ENCODE measurements at places on chromosomes 2 and 18.

DNA sequence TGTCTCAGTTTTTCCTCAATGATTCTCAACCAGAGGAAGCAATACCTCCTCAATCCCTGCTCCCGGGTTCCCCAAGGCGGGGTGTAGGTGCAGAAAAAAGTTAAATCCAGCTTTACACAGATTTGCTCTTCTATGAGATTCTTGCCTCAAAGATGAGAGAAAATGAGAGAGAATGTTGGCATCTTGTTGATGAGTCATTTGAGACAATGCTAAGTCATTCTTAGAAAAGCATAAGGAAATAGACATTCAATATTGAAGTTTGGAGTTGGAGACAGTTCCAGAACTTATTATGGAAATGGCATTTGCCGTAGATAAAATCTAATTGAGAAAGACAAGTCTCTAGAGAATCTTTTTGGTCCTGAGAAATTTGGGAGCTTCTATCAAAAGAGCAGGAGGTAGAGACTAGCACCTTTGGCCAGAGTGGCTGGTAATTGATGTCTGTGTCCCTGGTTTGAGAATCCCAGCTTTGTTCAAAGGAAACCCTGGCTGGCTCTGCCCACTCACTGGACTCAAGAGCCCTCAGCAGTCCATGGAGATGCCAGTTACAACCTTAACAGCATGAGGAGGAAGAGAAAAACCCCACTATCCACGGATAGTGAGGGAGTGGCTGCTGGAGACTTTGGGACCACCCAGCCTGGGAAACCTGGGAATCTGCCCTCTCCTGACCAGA, 181.2 kb downstream of the FAM124B start:
- no peak for DNase-seq

DNA sequence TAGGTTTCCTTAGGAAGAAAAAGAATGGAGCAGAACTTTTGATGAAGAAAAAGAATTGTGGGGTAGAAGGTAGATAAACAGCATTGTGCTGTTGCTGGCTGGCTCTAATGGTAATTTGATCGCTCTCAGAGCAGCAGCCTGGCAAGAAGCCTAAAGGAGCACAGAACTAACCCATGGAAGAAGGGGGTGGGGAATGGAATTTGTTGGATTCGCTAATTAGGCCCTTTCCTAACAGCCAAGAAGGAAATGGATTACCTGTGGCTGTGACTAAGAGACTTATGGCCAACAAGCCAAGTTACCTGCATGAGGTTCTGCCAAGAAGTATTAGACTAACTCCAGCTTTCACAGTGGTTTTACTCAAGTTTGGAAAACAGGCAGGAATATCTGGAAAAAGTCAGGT, 210.6 kb downstream of the IKZF2 start:
- peak; percentile 28 for DNase-seq

DNA sequence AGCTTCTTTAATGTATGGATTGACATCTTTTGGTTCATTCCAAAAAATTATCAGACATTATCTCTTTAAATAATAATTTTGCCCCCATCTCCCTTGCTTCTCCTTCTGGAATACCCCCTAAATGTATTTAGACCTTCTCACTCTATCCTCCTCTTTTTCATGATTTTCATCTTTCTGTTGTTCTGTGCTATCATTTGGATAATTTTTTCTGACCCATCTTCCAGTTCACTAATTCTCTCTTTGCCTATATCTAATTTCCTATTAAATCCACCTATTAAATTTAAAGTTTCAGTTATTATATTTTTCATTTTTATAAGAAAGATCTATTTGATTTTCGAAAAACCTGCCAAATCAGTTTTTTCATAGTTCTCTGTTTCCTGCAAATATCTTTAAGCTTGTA, 67.8 kb upstream of the ODC1 start:
- no peak for DNase-seq

DNA sequence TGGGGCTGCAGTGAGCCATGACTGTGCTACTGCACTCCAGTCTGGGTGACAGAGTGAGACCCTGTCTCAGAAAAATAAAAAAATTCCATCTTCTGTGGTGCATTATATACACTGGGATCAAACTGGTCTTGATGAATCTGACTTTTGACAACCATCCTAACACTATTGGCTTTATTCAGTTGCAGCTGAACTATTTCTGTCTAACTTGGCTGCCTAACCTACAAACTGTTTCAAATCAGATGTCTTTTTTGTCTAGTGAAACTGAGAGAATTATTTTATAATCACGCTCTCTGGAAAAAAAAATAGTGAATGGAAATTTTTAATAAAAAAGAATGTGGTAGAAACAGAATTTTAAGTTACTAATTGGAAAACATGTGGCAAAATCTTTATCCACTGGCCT, 15.0 kb downstream of the CTLA4 start:
- DNase-seq: no peak

DNA sequence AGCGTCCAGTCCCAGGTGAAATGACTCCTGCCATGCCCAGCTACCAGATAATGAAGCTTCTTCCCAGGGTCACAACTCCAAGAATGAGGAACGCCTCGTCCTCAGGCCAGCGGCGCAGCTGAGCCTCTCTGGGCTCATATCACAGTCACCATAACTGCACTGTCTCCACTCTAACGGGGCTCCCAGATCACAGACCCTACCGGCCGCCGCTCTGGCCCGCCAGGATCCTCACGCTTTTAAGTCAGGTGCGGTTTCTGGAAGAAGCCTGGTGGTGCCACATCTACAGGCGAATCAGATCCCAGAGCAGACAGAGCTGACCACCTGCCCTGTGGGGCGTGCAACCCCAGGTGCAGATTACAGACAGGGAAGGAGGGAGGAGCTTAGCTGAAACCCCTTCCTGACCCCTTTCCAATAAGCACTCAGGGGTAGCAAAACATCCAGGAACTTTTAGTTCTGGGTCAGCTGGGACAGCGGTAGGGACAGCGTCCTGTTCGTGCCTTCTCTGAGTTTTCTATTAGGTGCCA, 3.7 kb upstream of the ACKR3 start:
- DNase-seq: no peak

DNA sequence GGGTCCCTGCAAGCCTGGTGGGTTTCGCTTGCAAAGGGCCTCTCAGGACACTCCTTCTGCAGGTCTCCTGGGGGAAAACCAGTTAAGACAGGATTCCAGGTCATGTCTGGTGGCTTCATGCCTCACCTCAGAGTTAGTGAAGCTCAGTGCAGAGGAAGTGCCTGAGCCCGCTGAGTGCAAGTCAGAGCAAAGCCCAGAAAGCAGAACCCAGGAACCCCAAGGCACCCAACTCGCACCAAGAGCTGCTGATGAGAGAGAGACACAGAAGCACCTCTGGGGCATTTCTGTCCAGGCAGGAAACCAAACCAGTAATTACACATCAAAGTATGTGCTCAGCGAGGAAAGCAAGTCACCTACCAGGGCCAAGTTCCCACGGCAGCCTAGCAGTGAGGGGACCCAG, 78.4 kb downstream of the ARHGEF4 start:
- DNase-seq: no peak

DNA sequence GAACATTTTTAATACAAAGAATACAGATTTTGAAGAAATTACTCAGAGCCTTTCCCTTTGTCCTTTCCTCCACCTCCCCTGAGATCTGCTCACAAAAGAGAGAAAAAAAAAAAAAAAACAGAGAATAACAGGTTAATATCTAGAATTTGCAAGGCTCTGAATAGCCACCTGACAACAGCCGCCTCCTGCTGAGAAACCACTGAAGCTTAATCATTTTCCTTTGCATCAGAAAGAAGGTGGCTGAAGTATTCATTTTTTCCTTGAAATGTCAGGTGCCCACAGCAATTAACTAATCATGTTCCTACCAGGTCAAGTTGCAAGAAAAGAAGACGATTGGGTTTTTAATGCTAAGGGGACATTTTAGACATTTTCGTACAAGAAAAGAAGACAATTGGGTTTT, 21.2 kb downstream of the CNTNAP5 start:
- DNase-seq: no peak

DNA sequence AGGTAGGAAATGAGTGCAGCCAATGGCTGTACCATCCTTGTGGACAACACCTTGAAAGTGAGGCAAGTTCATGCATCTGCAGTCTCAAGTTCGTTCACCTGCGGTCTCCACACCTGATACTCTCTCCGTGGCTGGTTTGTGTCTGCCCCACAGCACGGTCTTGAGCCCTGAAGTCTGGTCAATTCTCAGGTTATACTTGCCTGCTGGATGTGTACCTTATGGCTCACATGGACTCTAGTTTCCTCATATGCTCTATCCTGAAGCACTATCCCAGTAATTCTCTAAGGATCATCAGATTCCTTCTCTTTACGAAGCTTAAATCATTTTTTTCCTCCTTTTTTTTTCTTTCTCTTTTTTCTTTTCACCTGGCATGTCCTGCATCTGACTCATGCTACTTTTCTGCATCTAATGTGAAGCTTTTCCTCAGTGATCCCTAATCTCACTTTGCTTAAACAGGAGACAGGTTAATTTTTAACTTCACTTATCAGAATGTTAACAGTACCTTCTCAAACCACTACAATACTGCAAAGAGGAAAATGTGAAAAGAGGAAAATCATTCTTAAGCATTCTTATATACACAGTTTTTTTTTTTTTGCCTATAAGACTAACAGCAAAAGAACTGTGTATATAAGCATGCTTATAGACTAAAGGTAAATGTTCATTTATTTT, 511.2 kb downstream of the SOX11 start:
- DNase-seq: no peak

DNA sequence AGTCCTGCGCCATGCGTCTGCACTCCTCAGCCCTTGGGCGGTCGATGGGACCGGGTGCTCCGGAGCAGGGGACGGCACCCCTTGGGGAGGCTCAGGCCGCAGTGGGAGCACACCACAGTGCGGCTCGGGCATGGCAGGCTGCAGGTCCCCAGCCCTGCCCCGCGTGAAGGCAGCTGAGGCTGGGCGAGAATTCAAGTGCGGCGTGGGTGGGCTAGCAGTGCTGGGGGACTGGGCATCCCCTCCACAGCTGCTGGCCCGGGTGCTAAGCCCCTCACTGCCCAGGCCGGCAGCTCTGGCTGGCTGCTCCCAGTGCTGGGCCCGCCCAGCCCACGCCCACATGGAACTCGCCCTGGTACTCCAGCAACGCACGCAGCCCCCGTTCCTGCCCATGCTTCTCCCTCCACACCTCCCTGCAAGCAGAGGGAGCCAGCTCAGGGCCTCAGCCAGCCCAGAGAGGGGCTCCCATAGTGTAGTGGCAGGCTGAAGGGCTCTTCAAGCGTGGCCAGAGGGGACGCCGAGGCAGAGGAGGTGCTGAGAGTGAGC, 198.3 kb upstream of the CNTNAP5 start:
- DNase-seq: no peak

DNA sequence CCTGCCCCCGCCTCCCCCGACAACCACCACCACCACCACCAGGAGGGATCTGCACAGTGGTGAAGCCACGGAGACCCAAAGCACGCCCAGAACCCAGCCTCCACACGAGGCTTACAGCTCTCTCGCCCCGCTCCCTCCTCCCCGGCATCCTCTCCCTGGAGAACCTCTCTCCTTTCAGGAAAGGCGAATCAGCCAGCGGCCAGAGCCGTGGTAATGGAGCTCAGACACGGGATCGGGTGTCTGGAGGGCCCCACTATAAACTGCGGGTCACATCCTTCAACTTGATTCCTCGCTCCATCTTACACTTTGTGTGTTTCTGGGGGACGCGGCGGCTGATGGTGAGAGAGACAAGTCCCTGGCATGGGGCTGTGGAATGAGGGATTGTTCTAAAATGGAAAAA, 271.5 kb upstream of the SIX2 start:
- DNase-seq: no peak

DNA sequence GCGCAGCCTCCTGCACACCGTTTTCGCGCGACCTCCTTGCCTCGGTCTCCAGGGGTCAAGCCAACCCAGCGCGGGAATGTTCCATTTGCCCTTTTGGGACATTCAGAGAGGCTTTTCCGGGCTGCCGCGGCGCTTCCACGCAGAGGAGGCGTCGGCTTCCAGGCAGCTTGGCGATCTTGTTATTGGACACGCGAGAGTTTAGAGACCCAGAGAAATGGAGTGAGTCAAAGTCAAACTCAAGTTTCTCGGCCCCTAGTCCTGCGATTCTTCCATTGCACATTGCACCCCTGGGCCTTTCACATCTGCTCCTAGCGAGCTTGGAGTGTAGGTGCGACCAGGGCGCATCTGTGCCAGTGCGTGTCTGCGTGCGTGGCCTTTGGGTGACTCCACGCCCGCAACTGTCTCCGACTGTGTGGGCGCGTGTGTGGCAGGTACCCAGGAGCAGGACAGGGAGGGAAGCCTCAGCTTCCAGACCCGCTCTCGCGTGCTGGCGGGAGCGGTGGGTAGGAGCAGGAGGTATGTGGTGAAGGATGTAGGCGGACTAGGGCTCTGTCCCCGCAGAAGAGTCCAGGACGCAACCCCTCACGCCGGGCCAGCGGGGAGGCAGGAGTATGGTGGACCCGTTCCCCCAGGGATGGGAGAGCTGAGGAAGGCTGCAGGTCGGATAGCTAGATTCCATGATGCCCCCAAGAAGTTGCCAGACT, 13.5 kb downstream of the SIX3 start:
- DNase-seq: peak; percentile 54

GRCh38 chr18:80074697-80075096, 34.4 kb upstream of the ADNP2 start:
- DNase-seq: no peak

DNA sequence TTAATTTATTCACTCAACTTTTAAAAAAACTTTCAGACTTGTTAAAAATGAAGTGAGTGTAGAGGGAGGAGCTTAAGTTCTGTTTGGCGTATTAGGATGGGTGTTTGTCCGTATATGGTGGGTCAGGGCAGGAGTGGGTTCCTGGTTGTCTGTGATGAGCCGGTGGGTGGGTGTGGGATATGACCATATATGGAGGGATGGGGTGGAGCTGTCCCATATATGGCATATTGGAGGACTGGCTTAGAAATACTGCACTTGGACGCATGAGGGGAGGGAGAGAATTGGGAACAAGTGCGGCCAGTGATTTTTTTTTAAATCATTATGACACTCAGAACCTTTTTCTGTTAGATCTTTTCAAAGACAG, 1.5 kb downstream of the KDM3A start:
- peak; percentile 77 for DNase-seq

Measured in D341Med (cell line).